AG08396 (cell line): ENCODE measurements at places on chromosomes 5 and 9.

- DNase-seq, result no peak
These were observed 38.1 kb downstream of the LRRC70 start for GRCh38 chr5:62616615-62617277.

GRCh38 chr5:5736007-5736406, 313.5 kb downstream of the ICE1 start:
- DNase-seq, result no peak

- DNase-seq, result no peak
These were observed 97.9 kb downstream of the AOPEP start for GRCh38 chr9:94824411-94824810.

DNA sequence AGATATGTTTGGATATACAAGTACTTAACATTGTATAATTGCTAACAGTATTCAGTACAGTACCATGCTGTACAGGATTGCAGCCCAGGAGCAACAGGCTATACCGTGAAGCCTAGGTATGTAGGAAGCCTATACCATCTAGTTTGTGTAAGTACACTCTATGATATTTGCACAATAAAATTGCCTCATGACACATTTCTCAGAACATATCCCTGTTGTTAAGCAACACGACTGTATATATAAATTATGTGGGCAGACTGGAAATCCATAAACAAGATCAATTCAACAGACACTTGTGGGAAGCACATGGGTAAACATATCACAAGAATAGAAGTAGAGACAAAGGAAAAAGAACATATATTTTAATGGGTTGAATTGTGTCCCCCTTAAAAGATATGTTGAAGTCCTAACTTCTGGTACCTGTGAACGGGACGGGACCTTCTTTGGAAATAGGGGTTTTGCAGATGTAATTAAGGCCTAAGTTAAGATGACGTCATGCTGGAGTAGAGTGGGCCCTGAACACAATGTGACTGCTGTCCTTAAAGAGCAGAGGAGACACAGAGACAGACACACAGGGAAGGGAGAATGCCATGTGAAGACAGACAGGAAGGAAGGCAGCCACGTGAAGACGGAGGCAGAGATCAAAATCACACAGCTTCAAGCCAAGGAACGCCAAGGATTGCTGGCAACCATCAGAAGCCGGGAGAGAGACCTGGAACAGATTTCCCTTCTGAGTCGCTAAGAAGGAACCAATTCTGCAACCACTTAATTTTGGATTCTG, 76.3 kb downstream of the SCAI start:
- DNase-seq, result peak; percentile 10

DNA sequence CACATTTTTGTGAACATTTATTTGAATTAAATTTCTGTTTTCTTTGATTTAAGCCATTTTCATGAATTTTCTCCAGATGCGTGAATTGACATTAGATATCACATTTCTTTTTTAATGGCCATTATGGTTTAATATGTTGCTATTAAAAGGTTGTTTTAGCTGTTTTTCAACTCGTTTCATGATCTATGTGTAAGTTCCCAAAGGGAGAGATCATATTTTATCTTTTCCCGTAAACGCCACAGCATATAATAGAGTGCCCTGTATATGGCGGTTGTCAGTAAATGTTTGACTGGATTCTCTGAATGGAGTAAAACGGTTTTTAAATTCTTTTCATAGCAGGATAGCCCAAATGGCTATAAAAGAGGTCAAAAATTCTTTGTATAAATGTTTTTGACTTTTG, 35.8 kb downstream of the ZCCHC7 start:
- no peak for DNase-seq

GRCh38 chr5:79507251-79508205, 6.4 kb downstream of the HOMER1 start:
- DNase-seq, result no peak

DNA sequence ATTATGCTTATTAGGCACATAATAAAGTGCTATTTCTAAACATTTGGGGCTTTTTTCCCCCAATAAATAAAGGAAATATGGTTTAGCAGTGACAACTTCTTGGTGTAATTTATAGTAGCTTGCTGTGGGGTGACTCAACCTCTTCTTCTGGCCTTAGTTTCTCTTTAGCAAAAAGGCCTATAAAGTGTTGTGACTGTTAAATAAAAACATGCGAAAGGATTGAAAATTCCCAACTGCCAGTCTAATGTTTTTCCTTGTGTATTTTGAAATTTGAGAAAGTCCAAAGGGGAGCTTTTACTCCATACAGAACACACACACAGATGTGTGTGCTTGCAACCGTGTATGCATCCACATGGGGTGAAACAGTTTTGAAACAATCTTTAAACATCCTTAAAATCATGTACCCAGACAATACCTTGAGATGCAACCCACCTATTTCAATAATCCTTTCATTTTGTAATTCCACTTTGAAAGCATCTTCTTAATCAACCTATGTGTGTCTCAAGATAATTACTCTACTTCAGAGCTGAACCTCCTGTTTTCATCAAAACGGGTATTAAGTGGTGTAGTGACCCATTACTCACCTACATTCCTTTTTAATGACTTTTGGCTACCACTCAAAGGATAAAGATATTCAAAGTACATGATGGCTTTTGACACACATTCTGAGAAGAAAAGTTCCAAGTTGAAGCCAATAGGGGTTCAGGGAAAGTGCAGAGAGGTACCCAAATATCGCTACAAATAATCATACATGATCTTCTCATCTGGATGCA, 123.8 kb downstream of the DROSHA start:
- DNase-seq, result no peak

DNA sequence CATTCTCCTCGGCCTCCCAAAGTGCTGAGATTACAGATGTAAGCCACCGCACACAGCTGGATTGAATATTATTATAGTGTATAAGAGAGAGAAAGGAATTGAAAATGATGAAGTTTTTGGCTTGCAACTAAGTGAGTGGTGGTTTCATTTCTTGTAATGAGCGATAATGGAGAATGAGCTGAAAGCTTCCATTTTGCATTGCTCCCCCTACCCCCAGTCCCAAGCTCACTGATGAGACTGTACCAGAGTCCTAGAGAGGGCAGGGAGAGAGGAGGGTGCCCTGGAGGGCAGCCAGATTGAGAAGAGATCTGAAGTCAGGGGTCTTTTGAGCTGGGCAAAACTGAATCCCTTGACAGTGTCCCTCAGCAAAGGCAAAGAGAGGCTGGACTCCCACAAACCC, 38.5 kb upstream of the CTNNA1 start:
- DNase-seq, result no peak

DNA sequence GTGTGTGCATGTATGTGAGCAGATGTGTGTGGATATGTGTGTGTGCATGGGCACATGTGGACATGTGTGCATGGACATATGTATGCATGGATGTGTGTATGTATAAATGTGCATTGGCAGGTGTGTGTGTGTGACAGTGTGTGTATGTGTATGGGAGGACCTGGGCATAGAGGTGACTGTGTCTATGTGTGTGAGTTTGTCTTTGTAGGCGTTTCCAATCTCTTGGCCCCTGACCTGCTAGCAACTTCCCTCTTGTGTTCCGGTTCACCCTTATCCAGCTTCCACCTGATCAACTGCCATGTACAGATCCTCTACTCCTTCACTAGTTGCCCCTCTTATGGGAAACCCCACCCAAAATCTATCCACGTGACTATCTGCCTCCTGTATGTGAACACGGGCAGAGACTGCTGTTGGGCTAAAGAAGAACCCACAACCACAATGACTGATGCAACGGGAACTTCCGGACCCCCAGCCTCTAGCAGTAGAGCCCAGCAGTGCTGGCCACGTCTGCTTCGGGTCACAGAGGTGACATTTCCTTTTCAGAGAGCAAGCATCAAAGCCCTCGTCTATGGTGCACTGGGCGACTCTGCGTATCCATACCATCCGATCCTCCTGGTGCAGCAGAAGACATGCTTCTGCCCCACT, 24.9 kb upstream of the GADD45G start:
- no peak for DNase-seq

- no peak for DNase-seq
These were observed 50.0 kb upstream of the KLF4 start for GRCh38 chr9:107539427-107540163.

GRCh38 chr9:105846825-105847224, 152.5 kb downstream of the TMEM38B start:
- no peak for DNase-seq

DNA sequence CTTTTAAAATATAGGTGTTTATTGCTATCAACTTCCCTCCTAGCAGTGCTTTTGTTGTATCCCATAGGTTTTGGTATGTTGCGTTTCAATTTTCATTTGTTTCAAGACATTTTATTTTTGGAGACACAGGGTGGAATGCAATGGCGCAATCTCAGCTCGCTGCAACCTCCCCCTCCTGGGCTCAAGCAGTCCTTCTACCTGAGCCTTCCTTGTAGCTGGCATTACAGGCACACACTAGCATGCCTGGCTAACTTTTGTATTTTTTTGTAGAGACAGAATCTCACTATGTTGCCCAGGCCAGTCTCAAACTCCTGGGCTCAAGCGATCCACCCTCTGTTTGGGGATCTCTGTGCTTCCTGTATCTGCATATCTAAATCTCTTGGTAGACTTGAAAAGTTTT, 35.4 kb upstream of the CCDC180 start:
- no peak for DNase-seq

DNA sequence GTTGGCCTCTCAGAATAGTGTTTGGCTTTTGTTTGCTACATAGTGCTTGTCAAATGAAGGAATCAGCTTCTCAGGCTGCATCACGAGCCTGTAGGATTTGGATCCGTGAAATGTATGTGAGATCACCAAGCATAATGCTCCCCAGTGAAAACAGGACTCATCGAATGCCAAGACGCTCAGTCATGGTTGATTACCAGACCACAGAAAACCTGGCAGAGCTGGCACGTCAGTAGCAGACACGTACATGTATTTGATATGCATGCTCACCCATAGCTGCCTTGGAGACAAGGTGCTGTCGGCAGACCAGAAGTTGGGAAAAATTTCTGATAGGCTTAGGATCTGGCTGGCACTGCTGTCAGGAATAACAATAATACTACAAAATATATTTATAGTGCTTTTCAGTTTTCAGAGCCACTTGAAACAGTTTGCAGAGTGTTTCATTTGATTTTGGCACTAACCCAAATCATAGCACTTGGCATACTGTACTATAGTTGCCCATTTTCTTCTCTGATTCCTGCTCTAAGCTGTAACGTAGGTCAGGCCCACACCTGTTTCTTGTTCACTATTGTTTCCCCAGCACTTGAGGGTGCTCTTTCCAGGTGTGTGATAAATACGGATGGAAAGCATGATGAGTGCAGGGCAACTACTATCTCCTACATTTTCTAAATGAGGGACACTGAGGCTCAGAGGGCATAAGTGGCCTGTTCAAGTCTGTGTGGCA, 226.1 kb downstream of the NR3C1 start:
- DNase-seq, result peak; percentile 31

GRCh38 chr9:135015096-135015495, 72.4 kb upstream of the OLFM1 start:
- no peak for DNase-seq

DNA sequence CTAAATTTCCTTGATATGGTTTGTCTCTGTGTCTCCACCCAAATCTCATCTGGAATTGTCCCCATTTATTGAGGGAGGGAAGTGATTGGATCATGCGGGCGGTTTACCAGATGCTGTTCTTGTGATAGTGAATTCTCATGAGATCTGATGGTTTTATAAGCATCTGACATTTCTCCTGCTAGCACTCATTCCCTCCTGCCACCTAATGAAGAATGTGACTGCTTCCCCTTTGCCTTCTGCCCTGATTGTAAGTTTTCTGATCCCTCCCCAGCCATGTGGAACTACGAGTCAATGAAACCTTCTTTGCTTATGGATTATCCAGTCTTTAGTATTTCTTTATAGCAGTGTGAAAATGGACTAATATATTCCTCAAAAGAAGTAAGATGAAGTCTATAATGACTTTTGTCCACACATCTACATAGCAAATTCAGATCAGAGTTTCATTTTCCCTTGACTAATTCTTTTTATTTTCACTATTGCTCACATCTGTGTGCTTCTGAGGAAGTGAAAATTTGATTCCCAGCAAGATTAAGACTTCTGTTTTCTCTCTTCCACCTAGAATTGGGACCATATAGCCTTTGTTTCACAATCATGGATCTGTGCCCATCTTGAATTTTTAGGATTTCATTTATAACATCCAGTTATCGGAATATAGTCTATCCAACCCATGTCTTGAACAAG, 393.5 kb downstream of the DMAC1 start:
- DNase-seq, result no peak

- DNase-seq, result no peak
These were observed 232.7 kb upstream of the PPP1R2B start for GRCh38 chr5:156617426-156617825.

DNA sequence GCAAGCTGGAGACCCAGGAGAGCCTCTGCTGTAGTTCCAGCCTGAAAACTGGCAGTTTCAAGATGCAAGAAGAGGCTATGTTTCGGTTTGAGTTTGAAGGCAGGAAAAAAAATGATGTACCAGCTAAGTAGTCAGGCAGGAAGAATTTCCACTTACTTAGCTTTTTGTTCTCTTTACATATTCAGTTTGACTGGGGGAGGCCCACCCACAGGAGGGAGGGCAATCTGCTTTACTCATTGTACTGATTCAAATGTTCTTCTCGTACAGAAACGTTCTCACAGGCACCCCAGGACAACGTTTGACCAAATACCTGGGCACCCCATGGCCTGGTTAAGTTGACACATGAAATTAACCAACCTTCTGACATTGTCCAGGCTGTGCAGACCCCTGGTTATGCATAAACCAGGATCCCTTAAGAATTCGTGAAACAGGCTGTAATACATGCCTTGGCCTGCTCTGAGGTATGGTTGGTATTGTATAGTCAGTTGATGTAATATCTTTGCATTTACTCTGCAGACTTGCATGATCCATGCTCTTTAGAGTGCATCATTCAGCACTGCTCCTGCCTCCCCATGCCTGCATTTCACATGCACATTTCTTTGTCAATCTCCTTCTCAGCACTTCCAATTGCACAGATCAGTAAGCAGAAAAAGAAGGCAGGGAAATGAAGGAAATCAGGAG, 687.1 kb downstream of the TAF11L14 start:
- DNase-seq, result no peak

DNA sequence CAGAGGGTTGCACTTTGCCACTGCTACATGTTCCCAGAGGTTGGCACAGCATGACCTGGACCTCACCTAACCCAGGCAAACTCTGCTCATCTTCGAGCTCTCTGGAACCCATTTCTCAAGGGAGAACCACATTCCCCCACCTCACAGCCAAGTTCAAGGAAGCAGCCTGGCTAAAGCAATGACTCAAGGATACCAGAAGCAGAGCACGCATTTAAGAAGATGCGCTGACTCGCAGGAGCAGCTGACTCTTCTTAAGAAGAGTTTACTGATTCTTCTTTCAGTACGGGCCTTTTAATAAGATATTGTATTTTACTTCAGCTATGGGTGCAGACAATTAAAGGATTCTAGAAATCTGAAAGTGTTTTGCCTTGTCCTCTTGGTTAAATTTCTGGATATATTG, 4.1 kb upstream of the SEMA5A start:
- no peak for DNase-seq

GRCh38 chr9:91954841-91955471, 4.9 kb upstream of the ROR2 start:
- peak; percentile 78 for DNase-seq

GRCh38 chr9:104227108-104227507, 133.0 kb downstream of the SMC2 start:
- no peak for DNase-seq

- no peak for DNase-seq
These were observed 2.7 kb upstream of the RAPGEF6 start for GRCh38 chr5:131637694-131638093.
